Left cardiac atrium (tissue), 4 donors: ENCODE measurements at places on chromosomes 4 and X. TPM values are rescaled to one million over a fixed set of nuclear protein-coding genes. Genes with fewer than 3 reads are reported as not detected.

DNA sequence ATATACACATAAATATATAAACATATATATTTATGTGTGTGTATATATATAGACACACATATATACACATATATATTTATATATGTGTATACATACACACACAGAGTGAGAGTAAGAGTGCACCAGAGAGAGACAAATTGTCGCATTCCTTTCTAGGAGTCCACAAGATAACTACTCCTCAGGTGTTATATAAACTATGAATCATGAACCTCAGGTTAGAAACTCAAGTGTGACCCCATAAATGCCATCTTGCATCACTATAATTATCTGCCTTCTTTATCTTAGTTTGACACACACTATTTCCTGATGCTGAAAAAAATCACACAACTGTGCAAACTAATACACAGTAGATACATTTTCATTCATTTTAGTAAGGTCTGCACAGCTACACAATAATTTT, 135.2 kb downstream of the PPARGC1A start:
- no peak for DNase-seq

GRCh38 chr4:2457481-2458295, 11.2 kb upstream of the RNF4 start:
- no peak for DNase-seq

DNA sequence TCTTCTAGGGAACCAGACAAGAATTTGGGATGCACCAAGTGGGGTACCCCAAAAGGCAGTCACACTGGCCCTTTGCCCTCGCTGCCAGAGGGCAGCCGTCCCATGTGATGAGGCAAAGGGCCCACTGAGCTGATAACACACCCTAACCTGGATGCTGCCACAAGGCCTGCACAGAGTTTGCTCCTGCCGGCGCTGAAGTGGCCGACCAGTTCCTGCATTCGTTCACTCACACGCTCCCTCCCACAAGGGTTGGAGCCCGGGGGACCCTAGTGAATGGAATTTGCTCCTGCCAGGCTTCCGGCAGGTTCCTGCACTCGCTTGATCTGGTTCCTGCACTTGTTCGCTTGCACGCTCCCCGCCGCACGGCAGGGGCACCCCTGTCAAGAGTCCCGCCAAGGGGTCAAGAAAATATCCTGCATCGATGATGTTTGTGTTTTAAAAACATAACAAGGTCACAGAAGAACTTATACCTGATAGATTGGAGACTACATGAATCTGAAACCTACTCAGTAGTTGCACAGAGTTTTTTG, 296.4 kb upstream of the VCX start:
- DNase-seq = no peak

Gene DCLK2
- total RNA-seq = 7.7 TPM
